ENCODE measurements at places on chromosomes 2 and 18.

DNA sequence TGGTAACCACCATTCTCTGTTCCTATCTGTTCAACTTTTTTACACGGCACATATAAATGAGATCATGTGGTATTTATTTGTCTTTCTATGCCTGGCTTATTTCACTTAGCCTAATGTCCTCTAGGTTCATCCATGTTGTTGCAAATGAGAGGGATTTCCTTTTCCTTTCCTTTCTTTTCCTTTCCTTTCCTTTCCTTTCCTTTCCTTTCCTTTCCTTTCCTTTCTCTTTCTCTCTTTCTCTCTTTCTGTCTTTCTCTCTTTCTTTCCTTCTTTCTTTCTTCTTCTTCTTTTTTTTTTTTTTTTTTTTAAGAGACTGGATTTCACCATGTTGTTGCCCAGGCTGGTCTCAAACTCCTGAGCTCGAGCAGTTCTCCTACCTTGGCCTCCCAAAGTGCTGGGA, 38.9 kb downstream of the DIS3L2 start:
- no peak for DNase-seq

GRCh38 chr18:26854292-26854881, 11.1 kb downstream of the AQP4 start:
- no peak for DNase-seq

DNA sequence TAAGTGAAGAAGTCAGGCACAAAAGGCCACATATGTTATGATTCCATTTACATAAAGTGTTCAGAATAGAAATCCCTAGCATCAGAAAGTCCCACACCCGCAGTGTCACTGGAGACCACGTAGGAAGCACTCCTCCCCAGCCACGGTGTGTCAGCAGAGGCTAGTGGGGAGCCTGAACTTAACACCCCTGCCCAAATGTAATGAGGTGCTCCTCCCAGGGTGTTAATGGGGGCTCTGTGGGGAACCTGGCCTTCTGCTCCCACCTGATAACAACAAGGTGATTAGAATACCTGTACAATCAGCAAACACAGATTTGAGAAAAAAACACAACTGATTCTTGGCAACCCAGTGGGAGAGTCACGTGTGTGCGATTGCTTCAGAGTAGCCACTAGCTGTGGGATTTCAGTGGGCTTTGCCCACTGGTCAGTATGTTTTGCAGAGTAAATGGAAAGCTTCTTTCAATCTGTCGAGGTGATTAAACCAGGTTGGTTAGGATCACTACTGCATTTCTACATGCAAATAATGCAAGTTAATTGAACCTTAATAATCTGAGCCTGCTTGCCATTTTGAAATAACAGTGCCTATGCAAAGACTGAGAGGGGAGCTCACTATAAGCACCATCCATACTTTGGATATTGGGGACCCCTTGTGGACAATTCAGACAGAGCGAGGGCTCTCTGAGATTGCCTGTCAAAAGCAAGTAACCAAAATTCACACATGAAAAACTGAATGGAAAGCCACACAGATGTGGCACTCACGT, 20.6 kb upstream of the ATRAID start:
- peak; percentile 52 for DNase-seq

DNA sequence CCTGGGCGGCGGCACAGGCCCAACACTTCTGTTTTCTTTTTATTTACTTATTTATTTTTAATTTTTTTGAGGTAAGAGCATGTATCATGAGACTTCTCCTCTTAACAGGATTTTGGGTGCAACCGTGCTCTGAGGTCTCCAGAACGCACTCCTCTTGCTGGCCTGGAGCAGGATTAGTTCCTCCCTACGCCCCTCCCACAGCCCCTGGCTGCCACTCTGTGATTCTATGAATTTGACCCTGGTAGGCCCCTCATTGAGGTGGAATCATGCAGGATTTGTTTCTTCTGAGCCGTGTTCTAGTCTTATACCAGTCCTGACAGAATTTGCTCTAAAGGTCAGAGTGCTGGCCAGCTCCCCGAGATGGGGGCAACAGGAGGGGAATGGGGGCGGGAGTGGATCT, 106.5 kb upstream of the HS6ST1 start:
- no peak for DNase-seq

DNA sequence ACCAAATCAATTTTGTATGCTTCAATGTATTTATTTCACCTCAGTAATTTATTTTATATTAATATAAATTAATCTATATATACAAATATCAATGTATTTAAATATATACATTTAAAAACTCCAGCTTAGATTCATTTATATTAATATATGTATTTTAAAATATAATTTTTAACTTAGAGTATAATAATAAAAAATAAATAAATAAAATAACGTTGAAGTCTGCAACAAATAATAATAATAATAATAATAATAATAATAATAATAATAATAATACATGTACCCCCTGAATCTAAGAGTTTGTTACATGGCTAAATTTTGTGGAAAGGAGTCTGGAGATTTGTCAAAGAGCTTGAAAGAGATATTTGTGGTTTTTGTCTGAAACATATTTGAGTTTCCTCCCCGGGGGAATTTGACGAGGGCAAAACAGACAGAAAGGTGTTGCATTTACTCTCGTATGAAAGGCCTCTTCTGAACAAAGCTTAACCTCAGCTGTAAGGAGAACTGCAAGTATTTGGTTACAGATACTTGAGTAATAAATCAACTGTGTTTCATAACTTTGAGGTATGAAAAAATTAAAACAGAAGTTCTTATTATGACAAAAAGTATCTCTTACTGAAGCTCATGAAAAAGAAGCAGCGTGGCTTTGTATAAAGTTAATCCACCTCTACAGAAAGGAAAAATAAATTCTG, 93.4 kb downstream of the CDH19 start:
- DNase-seq = no peak

GRCh38 chr2:219405451-219405850, 12.7 kb upstream of the DES start:
- no peak for DNase-seq

GRCh38 chr2:104432991-104433390, 420.9 kb upstream of the POU3F3 start:
- DNase-seq = no peak

GRCh38 chr18:9803063-9803697, 82.6 kb upstream of the TXNDC2 start:
- DNase-seq = no peak

GRCh38 chr2:220188031-220188430, 560.6 kb downstream of the SLC4A3 start:
- no peak for DNase-seq

- peak; percentile 70 for DNase-seq
Observed at GRCh38 chr18:55585920-55586561, 2.0 kb downstream of the TCF4 start.

- peak; percentile 20 for DNase-seq
Observed at GRCh38 chr18:9055185-9055584, 47.3 kb upstream of the NDUFV2 start.

- no peak for DNase-seq
Observed at GRCh38 chr2:52862801-52863200, 904.8 kb upstream of the CHAC2 start.

DNA sequence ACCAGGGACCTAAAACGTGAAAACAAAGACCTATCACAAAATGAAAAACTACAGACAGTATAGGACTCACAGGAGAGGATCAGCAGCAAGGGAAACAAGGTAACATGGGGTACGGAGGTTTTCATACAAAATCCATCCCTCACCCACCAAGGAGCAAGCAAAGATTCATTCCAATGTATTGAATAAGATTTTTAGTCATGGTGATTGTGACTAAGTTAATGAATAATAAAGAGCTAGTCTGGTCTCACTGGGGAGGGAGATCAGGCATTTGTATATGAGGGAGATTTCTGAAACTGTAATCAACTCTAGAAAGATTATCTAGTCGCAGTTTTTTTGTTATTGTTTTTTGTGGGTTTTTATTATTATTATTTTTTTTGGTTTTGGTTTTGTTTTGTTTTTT, 336.5 kb upstream of the MMADHC start:
- no peak for DNase-seq
